ENCODE measurements at places on chromosomes 6 and 20. TPM values are rescaled to one million over a fixed set of nuclear protein-coding genes. Genes with fewer than 3 reads are reported as not detected.

The TRMT6 gene
- polyA plus RNA-seq, result 13.3 TPM

The MRAP2 gene
- polyA plus RNA-seq, result not detected

The TPD52L1 gene
- not detected for polyA plus RNA-seq

The FNDC1 gene
- polyA plus RNA-seq, result not detected

The ELOVL2 gene
- polyA plus RNA-seq, result not detected

Data from IgD-negative memory B cell (primary cell).